Hematopoietic multipotent progenitor cell (in vitro differentiated cells): ENCODE measurements at places on chromosomes 4 and X.

DNA sequence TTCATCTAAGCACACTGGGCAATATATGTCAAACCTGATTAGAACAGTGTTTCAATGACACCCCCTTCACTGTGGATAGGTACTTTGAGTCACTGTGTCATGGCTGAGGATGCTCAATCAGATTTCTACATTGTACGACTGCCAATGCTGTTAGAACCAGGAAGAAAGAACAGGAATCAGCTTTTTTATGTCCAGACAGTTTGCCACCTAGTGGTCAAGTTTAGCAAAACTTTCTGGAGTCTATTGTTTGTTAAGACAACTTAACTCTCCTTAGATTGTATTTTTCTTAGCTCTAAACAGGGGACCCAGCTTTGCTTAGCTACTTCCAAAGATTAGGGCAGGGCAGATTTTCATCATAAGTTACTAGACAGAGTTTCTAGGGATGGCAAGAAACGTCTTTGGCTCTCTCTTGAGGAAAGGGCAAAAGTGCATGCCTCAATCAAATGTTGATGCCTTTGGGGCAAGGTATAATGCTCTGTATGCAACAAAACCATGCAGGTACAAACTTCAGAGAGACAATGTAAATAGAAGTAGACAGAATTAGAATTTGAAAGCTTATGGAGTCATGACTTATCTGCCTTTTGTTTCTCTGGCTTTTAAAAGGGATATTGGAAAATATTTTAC is 40.5 kb upstream of the BMP3 start:
- peak; percentile 39 for DNase-seq

DNA sequence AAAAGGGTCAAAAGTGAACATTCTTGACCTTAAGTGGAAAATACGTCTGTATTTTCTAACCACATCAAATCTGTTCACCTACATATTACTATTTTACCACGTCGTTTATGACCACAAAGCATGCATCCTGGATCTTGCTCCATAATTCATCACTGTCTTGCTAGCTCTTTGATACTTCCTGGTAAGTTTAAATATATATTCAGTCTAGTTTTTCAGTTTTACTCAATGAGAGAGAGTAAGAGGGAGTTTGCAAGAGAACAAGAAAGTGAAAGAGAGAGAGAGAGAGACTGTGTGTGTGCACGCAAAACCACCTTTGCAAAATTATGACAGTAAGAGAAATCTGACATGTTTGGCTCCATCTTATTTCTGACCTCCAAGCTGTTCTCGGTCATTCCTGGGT is 173.7 kb upstream of the GALNTL6 start:
- DNase-seq: no peak

DNA sequence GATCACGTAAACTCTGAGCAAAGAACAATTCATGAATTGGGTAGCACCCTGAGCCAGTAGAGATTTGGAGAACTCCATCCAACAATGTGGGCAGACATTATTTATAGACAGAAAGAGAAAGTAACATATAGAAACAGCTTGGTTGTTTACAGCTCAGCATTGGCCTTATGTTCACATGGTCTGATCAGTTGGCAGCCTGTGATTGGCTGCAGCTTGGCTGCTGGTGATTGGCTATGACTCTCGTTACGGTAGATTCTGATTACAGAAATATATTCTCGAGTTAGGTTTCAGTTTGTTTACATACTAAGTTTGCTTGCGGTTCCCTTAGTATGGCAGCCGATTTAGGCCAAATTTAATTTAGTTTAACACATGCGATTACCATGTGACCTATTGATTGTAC is 663.4 kb downstream of the RAPGEF2 start:
- DNase-seq: no peak

DNA sequence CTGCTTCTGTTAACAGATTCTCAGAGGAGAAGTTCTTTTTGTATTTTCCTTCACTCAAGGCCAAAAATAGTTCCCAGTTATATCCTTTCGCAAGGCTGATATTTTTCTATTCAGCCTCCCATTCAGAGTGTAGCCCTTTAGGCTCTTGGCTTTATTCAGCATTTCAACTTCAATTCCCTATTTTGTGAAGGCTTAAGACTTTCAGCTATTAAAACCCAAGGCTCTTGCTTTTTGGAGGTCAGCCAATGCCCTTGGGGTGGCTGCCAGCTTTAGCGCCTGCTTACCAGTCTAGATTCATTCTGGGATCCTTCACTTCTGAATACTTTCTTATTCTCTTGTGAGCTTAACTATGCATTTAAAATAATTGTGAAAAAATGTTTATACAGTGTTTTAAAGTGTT is 57.3 kb upstream of the ADGRA3 start:
- no peak for DNase-seq

DNA sequence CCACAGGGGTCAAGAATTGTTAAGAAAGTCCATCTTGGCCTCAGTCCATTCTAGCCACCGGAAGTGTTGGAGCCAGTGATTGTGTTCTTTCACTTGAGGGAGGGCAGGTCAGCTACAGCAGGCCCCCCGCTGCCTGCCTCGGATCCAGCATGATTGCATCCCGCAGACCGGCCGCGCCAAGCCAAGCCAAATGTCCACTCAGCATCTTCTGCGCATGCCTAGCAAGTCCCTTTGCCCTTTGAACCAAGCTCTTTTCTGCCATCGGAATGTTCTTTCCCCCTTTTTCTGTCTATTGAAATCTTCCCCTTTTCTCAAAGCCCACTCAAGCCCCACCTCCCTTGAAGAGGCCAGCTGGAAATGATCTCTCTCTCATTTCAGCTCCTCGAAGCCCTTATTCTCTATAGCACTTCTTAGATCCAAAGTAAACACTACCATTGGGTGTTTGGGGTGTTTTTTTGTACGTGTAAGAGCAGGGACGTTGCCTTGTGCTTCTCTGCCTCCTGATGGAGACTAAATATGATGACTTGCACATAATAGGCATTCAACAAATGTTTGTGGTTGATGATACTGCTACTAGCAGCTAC is 147.8 kb upstream of the BCOR start:
- no peak for DNase-seq

DNA sequence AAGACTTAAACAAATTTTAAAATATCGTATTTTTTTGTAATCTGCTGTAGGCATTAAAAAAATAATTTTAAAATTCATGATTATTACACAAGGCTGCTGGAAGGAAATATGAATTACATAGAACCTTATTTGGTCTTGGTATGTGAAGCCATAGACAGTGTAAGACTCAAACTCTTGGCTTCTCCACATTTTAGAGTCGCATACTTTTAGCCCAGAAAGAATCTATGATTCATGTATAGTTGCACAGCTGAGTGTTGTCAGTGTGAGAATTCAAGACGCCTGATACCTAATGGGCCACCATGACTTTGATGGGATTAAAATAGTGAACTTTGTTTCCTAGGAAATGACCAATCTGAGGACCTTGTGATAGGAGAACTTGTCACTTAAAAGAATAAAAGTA is 1.4 kb downstream of the INTU start:
- DNase-seq: no peak

DNA sequence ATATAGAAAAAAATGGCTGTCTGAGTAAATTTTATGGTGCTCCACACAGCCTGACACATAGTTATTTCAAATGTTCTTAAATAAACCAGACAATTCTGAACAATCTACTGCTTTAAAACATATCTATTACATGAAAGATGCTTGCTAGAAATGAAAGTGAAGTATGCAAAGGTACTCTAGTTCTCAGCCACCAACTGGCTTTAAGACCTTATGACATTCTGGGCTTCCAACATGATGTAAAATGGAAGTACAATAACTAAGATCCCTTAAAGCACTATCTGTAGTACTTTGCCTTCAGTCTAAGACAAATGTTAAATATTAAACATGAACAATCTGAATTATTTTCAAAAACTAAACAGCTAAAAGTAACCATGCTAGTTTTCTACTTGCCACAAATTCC is 17.3 kb downstream of the HUWE1 start:
- DNase-seq: no peak

DNA sequence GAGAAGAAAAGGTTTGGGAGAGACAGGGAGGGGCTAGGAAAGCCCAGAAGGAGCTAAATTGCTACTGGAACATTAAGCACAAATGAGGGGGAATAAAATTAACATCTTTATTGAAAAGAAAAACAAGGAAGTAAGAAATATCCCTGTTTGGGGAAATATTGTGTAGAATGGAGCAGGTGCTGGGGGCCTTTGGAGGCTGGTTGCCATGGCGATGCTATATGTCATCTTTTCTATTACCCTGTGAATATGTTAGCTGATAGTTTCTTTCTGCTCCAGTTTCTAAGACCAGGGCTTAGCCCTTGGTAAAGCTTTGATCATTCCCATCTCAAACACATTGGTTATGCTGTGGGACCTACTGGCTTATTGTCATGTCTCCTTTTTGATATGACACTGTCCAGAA is 28.7 kb downstream of the TMEM31 start:
- no peak for DNase-seq

DNA sequence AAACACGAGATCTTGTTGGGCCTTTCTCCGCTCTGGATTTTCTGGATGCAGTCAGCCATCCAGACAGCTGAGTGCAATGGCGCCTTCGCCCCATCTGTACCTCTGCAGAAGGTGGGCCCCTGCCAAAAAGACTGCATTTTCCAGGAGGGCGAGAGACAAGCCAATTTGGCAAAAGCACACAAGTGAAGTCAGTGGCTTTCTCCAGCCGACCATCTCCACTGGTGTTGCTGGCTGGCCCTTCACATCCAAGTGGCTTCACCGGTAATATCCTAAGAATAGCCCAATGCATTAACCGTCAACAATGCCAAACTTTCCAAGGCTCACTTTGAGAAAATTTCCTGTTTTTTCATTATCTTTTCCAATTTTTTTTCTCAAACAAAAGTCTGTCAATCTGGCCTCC is 96.2 kb upstream of the MXRA5 start:
- DNase-seq: no peak
